Left hindlimb (tissue), 1 donor: ENCODE measurements at places on chromosomes 5 and 9.

GRCh38 chr9:93324191-93324834 lies 127.2 kb upstream of the FAM120A start:
- DNase-seq = no peak

- no peak for DNase-seq
Measured at GRCh38 chr9:114697951-114698351, 16.0 kb upstream of the TEX48 start.

GRCh38 chr9:37923796-37924427 lies 20.0 kb upstream of the SLC25A51 start:
- DNase-seq = peak; percentile 25

DNA sequence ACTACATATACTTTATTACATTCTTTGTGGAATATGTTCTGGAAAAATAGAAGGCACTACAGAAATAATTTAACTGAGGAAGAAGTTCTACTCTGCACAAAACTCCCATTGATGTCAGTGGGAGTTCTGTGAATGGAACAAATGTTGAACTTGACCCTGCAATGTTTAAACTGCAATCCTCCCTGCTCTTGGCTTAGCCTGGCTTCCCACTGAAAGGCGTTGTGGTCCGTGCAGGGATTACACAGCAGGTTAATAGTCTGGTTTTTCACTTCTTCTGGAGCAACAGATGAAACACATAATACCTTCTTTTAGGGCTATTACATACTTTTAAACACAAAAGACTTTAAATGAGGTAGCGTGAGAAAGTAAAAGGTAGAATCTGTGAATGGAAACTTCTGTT lies 12.9 kb upstream of the ERBIN start:
- DNase-seq = no peak

- no peak for DNase-seq
Measured at GRCh38 chr9:5851445-5851844, 18.5 kb upstream of the ERMP1 start.

DNA sequence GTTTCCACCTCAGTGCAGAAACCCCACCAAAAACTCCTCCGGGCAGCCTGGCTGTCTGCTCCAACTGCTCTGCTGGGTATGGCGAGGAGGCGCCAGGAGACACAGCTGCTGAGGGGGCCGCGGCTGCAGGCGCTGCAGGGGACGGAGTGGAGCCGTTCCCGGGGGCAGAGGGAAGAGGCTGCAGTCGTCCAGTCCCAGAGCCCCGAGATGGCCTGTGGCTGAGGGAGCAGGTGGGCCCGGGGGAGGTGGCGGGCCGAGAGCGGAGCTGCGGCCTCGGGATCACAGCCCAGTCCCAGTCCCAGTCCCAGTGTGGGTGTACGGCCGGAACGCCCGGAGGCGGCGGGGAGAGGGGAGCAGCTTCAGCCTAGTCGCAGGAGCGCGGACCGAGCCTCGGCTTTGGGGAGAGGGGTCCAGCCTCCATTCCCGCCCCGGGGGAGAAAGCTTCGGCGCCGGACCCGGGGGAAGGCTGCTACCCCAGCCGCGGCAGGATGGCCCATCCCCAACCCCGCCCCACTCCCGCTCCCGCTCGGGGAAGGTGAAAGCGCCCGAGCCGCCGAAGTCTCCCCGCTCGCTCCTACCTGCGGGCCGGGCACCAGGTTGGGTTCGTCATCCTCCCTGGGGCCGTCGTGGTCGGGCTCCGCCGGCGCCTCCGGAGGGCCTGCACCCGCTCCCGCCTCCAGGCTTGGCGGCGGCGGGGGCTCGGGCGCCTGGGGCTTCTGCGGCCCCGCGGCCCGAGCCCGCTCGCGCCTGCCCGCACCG lies 513 bp downstream of the FAM193B start:
- peak; percentile 54 for DNase-seq

GRCh38 chr5:132456296-132456986 lies 34.1 kb downstream of the IRF1 start:
- DNase-seq = peak; percentile 37

DNA sequence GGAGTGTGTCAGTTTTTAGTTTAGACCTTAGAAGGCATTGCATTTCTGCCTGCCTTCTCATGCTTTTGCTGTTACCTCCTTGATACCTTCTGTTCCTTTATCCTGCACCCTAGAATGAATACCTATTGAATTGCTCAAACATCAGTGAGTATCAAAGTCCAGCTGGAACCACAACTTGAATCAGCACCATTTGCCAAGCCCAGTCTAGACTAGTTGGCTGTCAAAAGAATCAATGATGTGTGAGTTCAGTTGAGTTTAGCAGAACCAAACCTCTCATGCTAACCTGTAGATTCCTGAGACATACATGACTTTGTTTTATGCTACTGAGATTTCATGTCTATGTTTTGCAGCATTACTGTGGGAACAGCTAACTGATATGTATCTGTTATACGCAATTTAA lies 116.6 kb downstream of the FAM170A start:
- DNase-seq = no peak

GRCh38 chr9:136742591-136743391 lies at the start of gene LCN10:
LCN10 (minus strand) TSS chr9:136742940; CDS start chr9:136742903, 37 bp downstream.
- peak; percentile 31 for DNase-seq

GRCh38 chr5:1765880-1766235 lies 33.8 kb downstream of the MRPL36 start:
- DNase-seq = no peak

DNA sequence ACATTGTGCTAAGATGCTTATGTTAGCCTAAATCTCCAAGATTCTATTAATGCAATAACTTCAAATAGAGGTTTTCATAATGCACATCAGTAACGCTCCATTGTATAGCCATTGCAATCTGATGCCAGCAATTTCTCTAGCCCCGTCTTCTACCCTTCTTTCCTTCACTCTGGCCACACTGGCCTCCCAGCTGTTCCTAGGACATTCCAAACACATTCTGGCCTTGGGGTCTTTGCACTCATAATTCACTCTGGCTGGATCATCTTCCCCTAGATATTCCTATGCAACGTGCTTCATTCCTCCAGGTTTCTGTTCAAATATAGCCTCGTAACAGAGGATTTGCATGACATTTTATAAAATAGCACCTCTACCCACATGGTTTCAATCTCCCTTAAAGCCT lies 23.3 kb downstream of the FAM81B start:
- DNase-seq = no peak

DNA sequence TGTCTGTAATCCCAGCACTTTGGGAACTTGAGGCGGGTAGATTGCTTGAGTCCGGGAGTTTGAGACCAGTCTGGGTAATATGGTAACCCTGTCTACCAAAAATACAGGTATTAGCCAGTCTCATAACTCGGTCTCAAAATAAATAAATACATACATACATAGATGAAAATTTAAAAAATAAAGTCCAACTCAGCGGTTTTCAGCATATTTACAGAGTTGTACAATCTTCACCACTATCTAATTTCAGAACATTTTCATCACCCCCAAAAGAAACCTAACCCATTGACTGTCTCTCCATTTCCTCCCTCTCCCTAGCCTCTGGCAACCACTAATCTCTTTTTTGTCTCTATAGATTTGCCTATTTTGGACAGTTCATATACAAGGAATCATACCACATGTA lies 10.7 kb downstream of the RMND5B start:
- no peak for DNase-seq

GRCh38 chr5:95027775-95028174 lies 257.1 kb downstream of the MCTP1 start:
- no peak for DNase-seq

- no peak for DNase-seq
Measured at GRCh38 chr5:103690676-103691075, 128.1 kb upstream of the NUDT12 start.

DNA sequence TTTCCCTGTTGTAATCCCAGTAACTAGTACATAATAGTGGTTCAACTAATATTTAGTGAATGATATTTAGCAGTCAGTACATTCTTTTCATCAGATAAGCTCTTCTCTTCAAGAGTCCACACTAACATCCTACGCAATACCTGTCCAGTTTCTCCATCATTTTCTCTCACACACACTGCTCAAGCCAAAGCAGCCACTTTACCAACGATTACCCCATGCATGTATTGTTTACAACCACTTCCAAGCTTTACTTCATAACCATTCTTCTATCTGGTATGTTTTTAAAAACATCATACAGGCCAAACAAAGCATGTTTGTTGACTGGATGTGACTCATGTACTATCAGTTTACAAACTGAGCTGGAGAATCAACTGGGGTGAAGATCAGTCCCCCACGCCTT lies 7.3 kb downstream of the UBTD2 start:
- DNase-seq = no peak

GRCh38 chr5:160627921-160628618 lies 206.4 kb downstream of the PTTG1 start:
- no peak for DNase-seq

GRCh38 chr9:114407889-114408288 lies 20.1 kb upstream of the AKNA start:
- DNase-seq = no peak

DNA sequence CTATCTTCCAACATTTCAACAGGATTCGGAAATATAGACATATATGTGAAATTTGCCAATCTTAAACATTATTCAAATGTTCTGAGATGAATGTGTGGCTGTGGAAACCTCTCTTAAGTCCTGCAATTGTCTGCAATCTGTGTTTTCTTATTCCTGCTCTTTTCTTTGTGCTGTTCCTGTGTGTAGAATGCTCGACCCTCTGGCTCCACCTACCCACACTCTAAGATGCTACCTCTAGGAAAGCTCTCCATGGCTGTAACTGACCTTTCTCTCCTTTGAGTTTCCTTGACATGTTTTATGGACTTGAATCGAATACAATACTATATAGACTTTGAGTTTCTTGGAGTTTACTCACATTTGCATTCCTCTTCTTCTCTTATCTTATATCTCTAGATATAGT lies 120.6 kb upstream of the ASTN2 start:
- no peak for DNase-seq

GRCh38 chr5:168570490-168571328 lies 8.5 kb downstream of the PANK3 start:
- no peak for DNase-seq

- DNase-seq = no peak
Measured at GRCh38 chr9:87887661-87888480, 5.2 kb downstream of the SPATA31E1 start.

- no peak for DNase-seq
Measured at GRCh38 chr5:139574641-139575312, 13.6 kb downstream of the UBE2D2 start.

GRCh38 chr9:111752455-111752854 lies 42.3 kb downstream of the SHOC1 start:
- DNase-seq = no peak

GRCh38 chr5:86542532-86542931 lies 75.2 kb upstream of the COX7C start:
- no peak for DNase-seq

GRCh38 chr9:28951945-28952344 lies 1378.7 kb upstream of the C9orf72 start:
- DNase-seq = no peak

DNA sequence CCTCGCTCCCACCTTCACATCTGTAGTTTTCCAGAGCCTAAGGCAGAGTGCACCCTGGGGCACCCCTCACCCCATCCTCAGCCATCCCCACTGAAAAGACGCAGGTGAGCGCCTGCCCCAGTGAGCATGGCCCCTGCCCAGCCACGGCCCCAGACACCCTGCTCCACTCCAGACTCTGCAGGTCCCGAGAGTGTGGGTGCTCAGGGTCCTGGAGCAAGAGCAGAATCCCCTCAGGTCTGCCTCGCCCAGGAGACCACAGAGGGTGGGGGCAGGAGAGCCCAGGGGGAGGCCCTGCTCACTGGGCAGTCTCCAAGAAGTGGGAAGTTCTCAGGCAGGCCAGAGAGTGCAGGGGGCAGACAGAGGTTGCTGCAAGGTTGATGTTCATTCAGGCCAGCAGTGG lies 158.6 kb upstream of the PPP1R26 start:
- DNase-seq = no peak

DNA sequence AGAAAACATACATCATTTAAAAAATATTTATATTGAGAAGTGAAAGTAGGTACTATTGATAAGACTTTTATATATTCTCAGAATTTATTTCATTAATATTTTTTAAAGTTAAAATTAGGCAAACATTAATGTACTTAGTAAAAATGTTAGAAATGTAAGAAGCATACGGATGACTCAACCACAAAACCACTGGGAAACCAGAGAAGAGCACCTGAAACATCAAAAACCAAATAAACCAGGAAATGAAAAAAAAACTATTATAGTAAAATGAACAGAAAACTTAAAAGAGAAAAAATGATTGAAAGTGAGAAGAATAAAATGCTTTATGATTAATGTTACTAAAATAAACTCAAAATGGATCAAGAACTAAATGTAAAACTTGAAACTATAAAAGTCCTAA lies 233.2 kb upstream of the DAB2 start:
- DNase-seq = no peak

GRCh38 chr9:70601000-70601951 lies 186.8 kb upstream of the KLF9 start:
- peak; percentile 84 for DNase-seq

GRCh38 chr5:72871366-72872024 lies 55.0 kb downstream of the TNPO1 start:
- no peak for DNase-seq

- DNase-seq = no peak
Measured at GRCh38 chr5:137141779-137142178, 357.3 kb downstream of the SPOCK1 start.

- DNase-seq = no peak
Measured at GRCh38 chr5:132305420-132305819, 11.2 kb downstream of the SLC22A4 start.

- no peak for DNase-seq
Measured at GRCh38 chr9:137113385-137114159, 961 bp downstream of the DPP7 start.

- DNase-seq = no peak
Measured at GRCh38 chr5:55134053-55134722, 25.8 kb upstream of the GPX8 start.

DNA sequence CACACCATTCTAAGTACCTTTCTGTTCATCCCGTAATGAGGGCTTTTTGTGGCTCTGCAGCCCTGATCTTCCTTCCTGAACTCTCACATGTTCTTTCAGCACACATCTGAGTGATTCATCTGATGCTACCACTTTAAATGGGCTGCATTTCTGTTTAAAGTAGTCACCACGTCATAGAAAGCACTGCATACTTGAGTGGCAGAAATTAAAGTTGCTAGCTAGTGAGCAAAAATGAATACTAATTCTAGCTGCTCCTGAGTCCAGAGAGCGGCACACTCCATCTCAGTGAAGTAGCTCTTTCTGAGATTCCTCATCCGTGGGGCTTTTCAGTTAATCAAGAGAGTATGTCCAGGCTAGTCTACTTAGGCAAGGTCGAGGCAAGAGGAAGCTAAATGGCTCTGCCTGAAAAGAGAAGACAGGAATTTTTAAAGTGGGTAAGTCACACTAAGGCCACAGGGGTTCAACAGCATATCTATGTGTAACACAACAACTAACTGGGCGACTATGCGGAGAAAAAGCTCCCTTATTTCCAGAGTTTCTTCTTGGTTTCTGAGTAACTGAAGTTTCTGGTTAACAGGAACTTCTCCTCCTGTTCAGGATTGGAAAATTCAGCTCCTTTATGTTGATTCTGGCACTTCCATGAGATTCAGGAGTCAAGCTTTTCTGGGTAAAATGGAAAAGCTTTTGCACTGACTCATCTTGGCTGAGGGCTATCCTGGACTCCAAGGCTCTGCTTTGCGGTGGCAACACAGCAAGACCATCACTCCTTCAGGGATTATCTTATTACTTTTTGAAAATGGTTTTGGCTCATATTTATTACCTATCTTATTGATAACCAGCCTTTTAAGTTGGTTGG lies 109.5 kb downstream of the TAF11L14 start:
- no peak for DNase-seq

- no peak for DNase-seq
Measured at GRCh38 chr9:119829186-119829585, 460.0 kb upstream of the BRINP1 start.
